Omental fat pad (tissue), 4 donors: ENCODE measurements at places on chromosomes 7 and 10.

GRCh38 chr10:118785551-118785950 is 30.8 kb upstream of the CACUL1 start:
- DNase-seq = no peak

DNA sequence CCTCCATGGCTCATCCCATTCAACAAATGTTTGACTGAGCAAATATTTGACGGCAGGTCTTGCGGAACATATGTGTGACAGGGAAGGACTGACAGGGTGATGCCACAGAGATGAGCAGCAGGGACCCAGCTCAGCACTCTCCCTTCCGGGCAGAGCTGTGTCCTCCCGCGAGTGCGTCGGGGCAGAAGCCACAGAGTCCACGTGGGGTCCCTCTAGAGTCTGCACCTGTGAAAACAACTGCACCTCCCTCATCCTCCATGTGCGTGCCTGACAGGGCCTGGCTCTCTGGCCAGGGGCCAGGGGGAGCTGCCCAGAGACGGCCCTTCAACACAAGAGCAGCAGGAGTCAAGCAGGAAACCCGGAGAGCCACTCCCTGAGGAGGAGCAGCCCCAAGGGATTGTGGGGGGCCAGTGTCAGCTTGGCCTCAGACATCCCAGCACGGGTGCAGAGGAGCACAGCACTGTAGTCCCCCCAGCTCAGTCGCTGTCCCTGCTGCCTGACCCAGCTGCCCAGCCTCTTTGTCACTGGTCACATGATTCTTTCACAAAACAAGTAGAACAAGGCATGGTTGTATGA is 83.6 kb upstream of the TMEM72 start:
- no peak for DNase-seq

- peak; percentile 97 for DNase-seq
Measured at GRCh38 chr10:124646483-124647352, 97.5 kb downstream of the FAM53B start.

DNA sequence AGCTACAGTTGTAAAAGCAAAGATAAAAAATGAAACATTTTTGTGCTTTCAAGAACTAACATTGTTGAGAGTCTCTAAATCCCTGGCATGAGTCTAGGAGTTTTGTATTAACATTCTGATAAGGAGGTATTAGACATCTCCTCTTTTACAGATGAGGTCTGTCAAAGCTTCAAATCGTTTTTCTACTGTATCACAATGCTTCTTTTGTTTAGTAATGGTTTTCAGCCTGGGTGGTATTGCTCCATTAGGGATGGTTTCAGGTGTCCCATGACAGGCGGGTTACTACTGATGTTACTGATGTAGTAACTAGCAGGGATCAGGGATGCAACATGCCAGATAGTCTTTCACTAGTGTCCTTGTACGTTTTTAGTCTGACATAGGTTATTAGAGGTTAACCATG is 27.4 kb downstream of the STAM start:
- DNase-seq = no peak
